Left ventricle myocardium superior (tissue), 1 donor: ENCODE measurements at places on chromosomes 6 and 20.

GRCh38 chr20:1286267-1287024, 20.4 kb downstream of the SNPH start:
- DNase-seq = no peak

DNA sequence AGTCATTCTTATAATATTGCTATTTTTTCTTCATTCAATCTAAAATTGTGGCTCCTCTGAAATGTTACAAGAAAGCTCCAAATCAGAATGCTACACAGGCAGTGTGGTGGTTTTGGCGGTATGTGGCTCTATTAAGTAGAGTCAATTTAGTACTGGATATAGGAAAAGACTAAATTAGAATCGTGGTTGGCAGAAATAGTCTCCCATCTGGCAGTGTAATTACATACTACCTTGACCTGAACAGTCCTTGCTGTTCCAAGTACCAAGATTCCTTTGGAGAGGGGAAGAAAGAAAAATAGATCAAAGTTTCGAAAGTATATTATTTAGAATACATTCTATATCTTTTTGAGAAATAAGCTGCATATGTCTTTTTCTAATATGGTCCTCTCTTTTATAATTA, 78.2 kb downstream of the C6orf118 start:
- DNase-seq = no peak

GRCh38 chr6:155023717-155024116, 28.6 kb downstream of the TIAM2 start:
- DNase-seq = no peak

DNA sequence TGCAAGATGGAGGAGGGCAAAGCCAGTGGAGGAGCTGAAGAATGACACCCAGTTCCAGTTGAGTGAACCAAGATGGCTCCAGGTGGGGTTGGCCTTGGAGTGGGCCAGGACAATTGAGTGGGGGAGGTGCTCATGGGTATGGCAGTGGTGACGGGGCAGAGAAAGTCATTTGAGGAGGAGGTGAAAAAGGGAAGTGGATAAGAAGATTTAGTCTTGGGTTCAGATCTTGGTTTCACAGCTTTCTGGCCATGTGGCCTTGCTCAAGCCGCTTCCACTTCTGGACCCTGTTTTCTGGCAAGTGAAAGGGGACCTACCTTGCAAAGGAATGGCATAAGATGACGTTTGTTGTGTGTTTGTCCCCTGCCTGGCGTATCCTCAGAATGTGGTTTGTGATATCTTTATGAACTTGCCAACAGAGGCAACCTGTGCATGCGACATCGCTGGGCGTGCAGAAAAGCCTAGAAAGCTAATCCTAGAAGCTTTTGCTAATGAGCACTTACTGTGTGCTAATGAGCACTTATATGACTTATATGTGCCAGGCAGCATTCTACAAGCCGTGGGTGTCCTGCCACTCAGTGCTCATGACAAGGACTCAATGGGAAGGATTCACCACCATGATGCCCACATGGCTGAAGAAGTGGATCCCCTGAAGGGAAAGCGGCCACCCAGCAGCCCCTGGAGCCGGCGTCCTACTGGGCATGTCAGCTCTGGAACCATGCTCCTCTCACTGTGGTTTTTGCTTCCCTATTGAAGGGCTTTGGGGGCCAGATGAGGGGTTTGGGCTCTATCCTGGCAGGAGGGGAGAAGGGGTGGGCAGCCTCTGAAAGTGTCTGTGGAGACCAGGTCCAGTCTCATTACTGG, 23.6 kb upstream of the STX16 start:
- no peak for DNase-seq

- no peak for DNase-seq
These were observed 86.6 kb downstream of the ECT2L start for GRCh38 chr6:138882369-138883017.

DNA sequence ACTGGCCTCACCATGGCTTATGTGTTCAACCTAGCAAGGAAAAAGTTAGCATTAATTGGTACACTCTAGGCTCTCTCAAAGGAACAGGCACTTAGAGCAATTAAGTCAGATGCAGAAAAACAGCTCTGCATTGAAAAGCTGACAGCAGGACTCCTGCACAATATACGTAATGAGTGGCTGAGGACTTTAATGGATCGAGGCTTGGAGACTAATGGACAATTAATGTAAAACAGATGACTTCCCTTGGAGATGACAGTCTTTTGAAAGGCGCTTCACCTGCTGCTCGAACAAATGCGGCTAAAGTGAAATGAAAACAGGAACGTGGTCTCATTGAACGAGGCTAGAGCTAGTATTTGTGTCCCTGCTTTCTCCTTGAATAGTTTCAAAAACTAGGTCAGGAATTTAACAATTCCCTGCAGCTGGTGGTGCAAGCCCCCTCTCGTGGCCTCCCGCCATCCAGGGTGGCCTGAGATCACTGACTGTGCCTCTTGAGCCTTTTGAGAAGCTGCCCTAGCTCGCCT, 137.1 kb downstream of the ELOVL4 start:
- no peak for DNase-seq

- no peak for DNase-seq
These were observed 79.1 kb downstream of the SNAP25 start for GRCh38 chr20:10297684-10298240.

GRCh38 chr6:35054106-35054742, 86.9 kb downstream of the TCP11 start:
- DNase-seq = no peak

- DNase-seq = no peak
These were observed 110.0 kb upstream of the KCNK16 start for GRCh38 chr6:39432330-39433025.

DNA sequence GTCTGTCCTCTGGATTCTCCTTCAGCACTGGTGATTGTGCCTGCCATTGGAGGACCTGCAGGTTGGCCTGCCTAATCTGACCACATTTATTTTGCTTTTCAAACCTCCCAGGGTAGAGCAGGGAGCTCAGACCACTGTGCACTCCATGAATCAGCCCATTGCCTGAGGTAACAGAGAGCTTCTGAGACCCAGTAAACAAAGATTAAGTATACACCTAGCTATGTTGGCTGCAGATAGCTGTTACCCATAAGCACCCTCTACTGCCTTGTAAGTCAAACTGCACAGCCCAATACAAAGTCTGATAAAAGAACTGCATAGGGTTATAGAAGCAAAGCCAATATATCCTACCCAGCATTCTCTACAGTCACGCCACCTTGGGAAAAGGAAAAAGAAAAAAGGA, 338.7 kb downstream of the HTR1B start:
- DNase-seq = no peak

DNA sequence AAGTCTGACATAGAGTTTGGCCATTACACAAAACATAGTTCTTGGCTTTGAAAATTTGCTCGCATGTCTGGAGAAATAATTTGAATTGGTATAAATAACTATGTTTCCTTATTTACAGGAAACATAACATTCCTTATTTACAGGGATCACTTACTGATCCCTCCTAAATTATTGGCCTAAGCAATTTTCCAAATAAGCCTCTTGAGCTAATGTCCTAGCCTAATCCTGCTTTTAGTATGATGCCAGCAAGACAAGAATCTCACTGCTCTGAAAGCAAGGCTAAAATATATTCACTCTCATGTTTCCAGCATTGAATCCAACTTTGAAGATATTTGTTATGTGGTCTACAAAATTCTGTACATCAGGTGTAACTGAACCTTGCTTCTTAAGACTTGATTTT, 4.1 kb upstream of the TBC1D32 start:
- no peak for DNase-seq

DNA sequence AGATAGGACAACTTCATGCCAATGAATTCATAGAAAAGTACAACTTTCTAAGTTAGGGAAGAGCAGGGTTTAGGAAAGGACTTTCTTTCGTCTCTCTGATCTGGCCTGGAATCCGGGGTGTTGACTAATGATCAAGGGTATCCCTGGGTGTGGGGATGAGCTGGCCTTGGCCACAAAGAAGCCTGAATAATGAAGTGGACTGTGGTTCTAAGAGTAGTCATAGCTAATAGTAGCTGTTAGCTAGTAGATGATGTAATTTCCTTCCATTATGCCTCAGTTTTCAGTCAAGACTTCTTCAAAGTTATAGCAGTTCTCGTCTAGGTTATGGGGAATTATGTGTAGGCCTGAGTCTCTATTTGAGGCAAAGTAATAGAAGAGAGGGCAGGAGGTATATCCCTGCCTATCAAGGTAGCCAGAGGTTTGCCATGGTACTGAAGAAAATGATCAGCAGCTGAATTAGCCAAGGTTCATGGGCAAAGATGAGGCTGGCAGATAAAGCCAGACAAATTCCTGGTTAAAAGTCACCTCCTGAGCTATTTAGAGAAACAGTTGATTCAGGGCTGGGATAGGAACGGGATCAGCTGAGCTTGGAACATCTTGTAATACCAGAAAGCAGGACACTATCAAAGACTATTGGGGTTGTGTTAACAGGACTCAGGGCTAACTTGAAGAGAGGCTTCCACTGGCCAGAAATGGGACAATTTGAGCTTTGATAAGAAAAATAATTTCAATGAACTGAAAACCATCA, 18.7 kb upstream of the TRPC4AP start:
- no peak for DNase-seq

DNA sequence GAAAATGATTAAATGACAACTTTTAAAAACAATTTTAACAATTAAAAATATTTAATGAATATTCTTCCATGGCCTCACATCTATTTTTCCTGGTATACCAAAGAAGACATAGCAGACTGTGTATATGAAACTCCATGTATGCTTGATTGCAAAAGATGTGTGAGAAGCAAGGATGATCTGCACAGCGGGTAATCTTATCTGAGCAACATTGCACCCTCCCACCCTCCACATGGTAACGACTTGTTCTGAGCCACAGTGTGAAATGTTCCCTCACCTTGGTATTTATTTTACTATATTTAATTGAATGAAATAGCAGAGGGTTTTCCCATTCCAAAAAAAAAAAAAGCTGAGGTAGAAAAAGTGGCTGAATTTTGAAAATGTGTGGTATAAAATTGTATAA, 204.4 kb downstream of the SYNE1 start:
- DNase-seq = no peak

- no peak for DNase-seq
These were observed 88.1 kb downstream of the MAP3K4 start for GRCh38 chr6:161079566-161080262.

DNA sequence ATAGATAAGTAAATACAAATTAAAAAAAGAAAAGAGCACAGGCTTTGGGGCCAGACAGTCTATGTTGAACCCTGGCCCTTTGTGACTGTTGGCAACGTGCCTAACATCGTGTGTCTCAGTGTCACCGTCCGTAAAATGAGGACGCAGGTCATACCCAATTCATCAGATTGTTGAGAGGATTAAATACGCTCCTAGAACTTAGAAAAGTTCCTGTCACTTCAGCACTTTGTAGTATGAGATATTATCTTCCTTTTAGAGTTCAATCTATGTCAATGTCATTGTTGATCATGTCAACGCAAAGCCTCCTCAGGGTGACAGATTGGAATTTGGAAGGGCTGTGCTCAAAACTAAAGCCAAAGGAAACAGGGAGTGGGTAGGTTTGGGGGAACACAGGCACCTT, 21.7 kb downstream of the SERPINB1 start:
- no peak for DNase-seq

GRCh38 chr20:23022849-23023248, 12.3 kb upstream of the SSTR4 start:
- DNase-seq = no peak
